ENCODE measurements at places on chromosomes 13 and 19. TPM values are rescaled to one million over a fixed set of nuclear protein-coding genes. Genes with fewer than 3 reads are reported as not detected.
A peak's percentile ranks its signal among the peaks of the same experiment; 100 is the strongest.

DNA sequence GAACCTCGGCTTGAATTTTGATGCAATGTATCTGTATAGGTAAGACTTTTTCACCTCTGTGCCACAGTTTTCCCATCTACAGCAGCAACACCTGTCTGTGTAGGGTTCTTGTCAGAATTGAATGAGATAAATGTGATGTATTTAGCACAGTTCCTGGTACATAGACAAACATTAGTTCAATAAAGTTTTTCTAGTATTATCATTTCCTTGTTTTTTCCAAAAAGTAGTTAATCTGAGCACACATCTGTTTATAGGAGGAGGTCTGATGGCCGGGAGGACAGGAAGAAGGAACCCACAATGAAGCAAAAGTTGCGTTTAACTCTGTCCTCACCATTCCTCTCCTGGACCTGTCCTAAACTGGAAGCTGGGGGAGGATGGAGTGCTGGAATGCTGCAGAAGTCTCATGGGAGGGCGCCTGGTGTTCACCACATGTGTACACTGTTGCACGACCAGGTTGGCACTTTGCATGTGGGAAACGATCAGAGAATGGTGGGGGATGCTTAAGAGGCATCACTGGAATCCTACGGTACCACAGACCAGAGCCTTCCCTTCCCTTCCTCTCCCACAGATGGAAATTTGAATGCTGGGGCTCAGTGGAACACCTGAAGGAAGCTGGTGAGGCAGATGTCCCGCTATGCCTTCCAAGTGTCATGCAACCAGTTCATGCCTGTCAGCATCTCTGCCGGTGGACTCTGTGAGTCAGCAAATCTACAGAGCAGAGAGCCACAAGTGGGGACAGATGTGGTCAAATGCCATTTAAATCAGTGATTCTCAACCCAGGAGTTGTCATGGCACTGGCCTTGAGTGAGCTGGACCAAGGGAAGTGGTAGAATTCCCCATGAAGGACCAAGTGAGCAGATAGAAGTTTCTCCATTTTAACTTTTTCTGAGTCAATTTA lies 315.6 kb downstream of the DLEU7 start:
- no peaks in the 10 kb centered on the region for H3K36me3 ChIP-seq
- peaks cover 11% of the 10 kb centered on the region for H3K4me1 ChIP-seq
- no peak overlapping the region for H3K4me3 ChIP-seq
- no peak overlapping the region for H3K27ac ChIP-seq
- DNase-seq: no peak

GRCh38 chr19:4971816-4972495 lies 3.0 kb downstream of the KDM4B start:
- DNase-seq: no peak
- no peak overlapping the region for H3K27ac ChIP-seq
- H3K4me1 ChIP-seq: peaks cover 64% of the 10 kb centered on the region
- peaks cover 11% of the 10 kb centered on the region for H3K36me3 ChIP-seq
- no peak overlapping the region for H3K4me3 ChIP-seq
- no peaks in the 10 kb centered on the region for H3K27me3 ChIP-seq

- no peak for DNase-seq
- no peaks in the 10 kb centered on the region for H3K27me3 ChIP-seq
- no peaks in the 10 kb centered on the region for H3K36me3 ChIP-seq
- no peak overlapping the region for H3K27ac ChIP-seq
These were observed 137.3 kb upstream of the PCDH9 start for GRCh38 chr13:67367399-67367798.

- H3K4me1 ChIP-seq: no peaks in the 10 kb centered on the region
- peaks cover 3% of the 10 kb centered on the region for H3K27me3 ChIP-seq
- no peaks in the 10 kb centered on the region for H3K36me3 ChIP-seq
- DNase-seq: no peak
- no peak overlapping the region for H3K27ac ChIP-seq
These were observed 153.8 kb upstream of the UQCRFS1 start for GRCh38 chr19:29366757-29367156.

DNA sequence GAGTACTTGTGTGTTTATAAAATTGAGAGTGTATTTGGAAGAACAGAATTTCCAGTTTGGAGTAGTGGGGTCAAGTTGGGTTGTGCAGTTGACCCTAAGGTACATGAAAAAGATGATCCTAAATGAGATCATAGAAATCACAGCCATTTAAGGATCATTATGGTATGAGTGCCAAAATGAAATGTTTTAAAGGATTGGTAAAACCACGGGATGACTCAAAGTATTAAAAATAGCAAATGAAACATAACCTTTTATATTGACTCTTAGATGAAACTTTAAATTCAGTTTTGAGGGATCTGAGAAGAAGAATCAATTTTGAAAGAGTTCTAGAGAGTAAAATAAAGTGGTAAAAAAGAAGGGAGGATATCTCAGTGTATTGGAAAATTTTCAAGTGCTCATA lies 773.8 kb downstream of the GPC5 start:
- H3K4me1 ChIP-seq: no peaks in the 10 kb centered on the region
- no peak overlapping the region for H3K27ac ChIP-seq
- H3K36me3 ChIP-seq: no peaks in the 10 kb centered on the region

GRCh38 chr19:38741670-38742069 lies 2.6 kb downstream of the CAPN12 start:
- no peak overlapping the region for H3K4me3 ChIP-seq
- DNase-seq: no peak
- no peak overlapping the region for H3K27ac ChIP-seq
- no peaks in the 10 kb centered on the region for H3K36me3 ChIP-seq

DNA sequence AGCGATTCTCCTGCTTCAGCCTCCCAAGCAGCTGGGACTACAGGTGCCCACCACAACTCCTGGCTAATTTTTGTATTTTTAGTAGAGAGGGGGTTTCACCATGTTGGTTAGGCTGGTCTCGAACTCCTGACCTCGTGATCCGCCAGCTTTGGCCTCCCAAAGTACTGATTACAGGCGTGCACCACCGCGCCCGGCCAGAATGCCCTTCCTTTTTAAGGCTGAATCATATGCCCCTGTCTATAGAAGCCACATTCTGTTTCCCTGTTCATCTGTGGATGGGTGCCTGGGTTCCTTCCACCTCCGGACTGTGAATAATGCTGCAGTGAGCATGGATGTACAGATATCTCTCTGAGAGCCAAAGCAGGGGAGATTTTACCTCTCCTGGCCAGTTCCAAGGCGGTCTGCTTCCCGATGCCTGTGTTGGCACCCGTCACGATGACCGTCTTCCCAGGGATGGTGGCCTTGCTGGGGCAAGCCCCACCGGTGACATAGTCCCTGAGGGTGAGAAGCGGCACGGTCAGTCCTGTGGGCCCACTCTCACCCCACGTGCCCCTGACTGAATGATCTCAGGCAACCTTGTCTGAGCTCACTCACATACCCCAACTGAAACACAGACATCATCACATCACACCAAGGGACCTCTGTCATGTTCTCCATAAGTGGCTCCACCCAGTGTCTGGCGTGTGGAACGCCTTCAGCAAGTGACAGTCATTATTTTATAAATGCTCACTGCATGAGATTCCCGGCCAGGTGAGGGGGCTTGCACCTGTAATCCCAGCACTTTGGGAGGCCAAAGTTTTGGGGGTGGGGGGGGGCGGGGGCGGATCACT lies 4.0 kb downstream of the RDH13 start:
- no peaks in the 10 kb centered on the region for H3K27me3 ChIP-seq
- H3K27ac ChIP-seq: no peak overlapping the region
- H3K4me3 ChIP-seq: no peak overlapping the region
- DNase-seq: no peak
- peaks cover 39% of the 10 kb centered on the region for H3K36me3 ChIP-seq
- H3K4me1 ChIP-seq: peaks cover 8% of the 10 kb centered on the region

- H3K36me3 ChIP-seq: no peaks in the 10 kb centered on the region
- H3K4me1 ChIP-seq: peaks cover 14% of the 10 kb centered on the region
- peaks cover 34% of the 10 kb centered on the region for H3K27me3 ChIP-seq
- no peak for DNase-seq
- H3K4me3 ChIP-seq: no peak overlapping the region
These were observed 3.6 kb downstream of the TNFSF11 start for GRCh38 chr13:42577538-42577937.

DNA sequence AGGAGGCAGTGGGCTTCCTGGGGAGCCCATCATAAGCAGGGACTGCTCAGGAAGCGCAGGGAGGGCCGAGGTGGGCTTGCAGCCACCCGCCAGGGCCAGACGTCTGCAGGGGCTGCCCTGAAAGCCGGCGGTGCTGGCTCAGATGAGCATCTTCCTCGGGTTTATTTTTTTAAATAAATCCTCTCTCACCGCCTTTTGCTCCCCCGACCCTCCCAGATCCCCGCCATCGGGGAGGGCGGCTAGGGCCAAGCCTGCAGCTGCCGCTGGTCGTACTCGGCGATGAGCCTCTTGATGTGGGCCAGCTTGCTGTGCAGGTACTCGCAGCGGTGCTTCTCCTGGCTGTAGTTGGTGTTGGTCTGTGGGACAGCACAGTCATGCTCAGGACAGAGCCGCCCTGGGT lies 6.6 kb upstream of the ISYNA1 start:
- no peaks in the 10 kb centered on the region for H3K27me3 ChIP-seq
- H3K4me3 ChIP-seq: no peak overlapping the region
- H3K36me3 ChIP-seq: peaks cover 86% of the 10 kb centered on the region

- H3K27ac ChIP-seq: no peak overlapping the region
- peak overlapping the region; percentile 22 for H3K4me3 ChIP-seq
- no peaks in the 10 kb centered on the region for H3K27me3 ChIP-seq
- DNase-seq: peak; percentile 59
- peaks cover 6% of the 10 kb centered on the region for H3K36me3 ChIP-seq
- peaks cover 11% of the 10 kb centered on the region for H3K4me1 ChIP-seq
These were observed 24.2 kb downstream of the KEAP1 start for GRCh38 chr19:10478903-10479384.

DNA sequence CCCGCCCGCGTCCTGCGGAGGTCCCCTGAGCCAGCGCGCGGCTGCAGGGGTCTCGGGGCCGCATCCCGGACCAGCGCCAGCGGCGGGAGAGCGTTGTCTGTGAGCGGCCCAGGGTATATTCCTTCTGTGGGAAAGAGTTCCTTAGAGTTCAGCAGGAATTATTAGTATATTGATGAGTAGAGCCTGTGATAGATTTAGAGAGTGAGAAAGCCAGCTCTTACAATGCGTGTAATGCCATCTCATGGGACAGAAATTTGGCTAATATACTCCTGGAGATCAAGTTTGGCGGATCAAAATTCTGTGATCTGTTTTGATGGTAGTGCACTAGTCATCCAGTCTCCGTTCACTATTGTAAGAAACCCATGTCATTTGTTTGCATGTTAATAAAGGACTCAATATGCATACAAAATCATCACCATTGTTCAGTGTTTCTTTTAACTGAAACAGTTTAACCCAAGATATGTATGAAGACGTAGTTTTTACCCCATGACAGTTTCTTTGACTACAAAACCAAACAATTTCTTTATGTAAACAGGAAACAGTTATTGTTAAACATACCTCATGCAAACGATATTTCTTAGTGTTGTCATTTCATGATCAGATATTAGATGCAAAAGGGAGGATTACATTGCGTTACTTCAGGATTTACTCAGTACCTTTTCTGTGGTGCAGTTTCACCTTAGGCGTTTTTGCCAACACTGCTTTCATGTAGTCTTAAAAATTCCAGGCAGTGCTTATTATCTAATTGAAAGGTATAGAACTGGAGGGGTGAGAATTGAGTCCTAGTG lies 9.9 kb downstream of the TNFRSF19 start:
- peaks cover 13% of the 10 kb centered on the region for H3K4me1 ChIP-seq
- no peaks in the 10 kb centered on the region for H3K27me3 ChIP-seq
- H3K4me3 ChIP-seq: peak overlapping the region; percentile 69
- no peaks in the 10 kb centered on the region for H3K36me3 ChIP-seq

GRCh38 chr13:28574617-28575142 lies 79.8 kb upstream of the FLT1 start:
- H3K27ac ChIP-seq: no peak overlapping the region
- no peaks in the 10 kb centered on the region for H3K4me1 ChIP-seq
- H3K36me3 ChIP-seq: no peaks in the 10 kb centered on the region
- DNase-seq: no peak
- no peak overlapping the region for H3K4me3 ChIP-seq

- no peak overlapping the region for H3K27ac ChIP-seq
- DNase-seq: no peak
- H3K36me3 ChIP-seq: peaks cover 66% of the 10 kb centered on the region
- H3K27me3 ChIP-seq: no peaks in the 10 kb centered on the region
- H3K4me3 ChIP-seq: no peak overlapping the region
These were observed 49.6 kb downstream of the MLLT1 start for GRCh38 chr19:6229951-6230712.

DNA sequence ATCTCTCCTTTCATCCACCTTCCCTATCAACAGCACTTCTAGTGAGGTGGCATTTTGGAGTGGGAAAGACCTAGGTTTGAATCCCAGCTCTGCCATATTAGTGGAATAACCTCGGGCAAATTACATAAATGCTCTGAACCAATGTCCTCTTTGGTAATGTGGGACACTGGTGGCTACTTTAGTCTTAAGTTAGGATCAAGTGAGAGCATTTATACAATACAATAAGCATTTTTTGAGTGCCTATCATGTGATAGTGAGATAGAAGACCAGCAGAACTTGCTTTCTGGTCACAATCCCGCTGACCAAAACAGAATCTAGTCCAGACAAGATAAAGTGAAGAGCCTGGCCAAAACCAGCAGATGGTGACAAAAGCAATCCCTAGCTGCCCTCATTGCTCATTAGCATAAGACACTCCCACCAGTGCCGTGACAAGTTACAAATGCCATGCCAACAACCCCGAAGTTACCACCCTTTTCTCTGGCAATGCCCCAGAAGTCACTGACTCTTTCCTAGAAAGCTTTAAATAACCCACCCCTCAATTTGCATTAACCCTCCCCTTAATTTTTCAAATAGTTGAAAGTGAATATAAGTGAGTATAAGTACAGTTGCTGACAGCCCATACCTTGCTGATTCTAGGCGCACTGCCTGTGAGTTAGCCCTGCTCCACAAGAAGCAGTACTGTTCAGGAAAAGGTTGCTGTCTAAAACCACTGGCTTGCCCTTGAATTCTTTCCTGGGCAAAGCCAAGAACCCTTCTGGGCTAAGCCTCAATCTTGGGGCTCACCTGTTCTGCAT lies 28.9 kb upstream of the KPNA3 start:
- H3K27ac ChIP-seq: no peak overlapping the region
- no peak for DNase-seq
- no peaks in the 10 kb centered on the region for H3K4me1 ChIP-seq
- no peaks in the 10 kb centered on the region for H3K27me3 ChIP-seq

Gene LRRC63
- total RNA-seq: 0.79 TPM

Gene NFIC
- 17.2 TPM for total RNA-seq

Gene ZNF560
- 0.79 TPM for total RNA-seq

Gene DPP9
- 14.2 TPM for total RNA-seq

Gene CLDND2
- 7.9 TPM for total RNA-seq

Gene ZNF730
- 19.9 TPM for total RNA-seq

Gene PODNL1
- 0.30 TPM for total RNA-seq

All from spinal cord (tissue), 10 donors.